Fibroblast of mammary gland (primary cell): ENCODE measurements at places on chromosomes 7 and 10.
A peak's percentile ranks its signal among the peaks of the same experiment; 100 is the strongest.

GRCh38 chr7:69906283-69906995 is 308.2 kb downstream of the AUTS2 start:
- DNase-seq: peak; percentile 55

DNA sequence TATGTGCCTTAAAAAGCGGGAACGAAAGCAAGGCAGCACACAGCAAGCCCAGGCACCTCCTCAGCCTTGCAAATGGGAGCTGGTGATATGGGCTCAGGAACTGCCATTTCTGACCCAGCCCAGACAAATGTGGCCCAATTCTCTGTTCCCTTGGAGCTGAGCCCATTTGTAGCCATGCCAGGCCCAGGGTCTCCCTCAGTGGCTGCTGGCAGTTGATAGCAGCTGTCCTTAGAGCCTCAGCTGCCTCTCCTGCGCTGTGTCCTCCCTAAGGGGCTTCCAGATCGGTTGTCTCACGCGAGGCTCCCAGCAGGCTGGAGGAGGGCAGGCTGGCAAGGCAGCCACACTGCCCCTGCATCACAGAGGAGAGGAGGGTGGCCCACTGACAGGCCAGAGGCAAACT is 275.8 kb downstream of the KCNMA1 start:
- no peak for DNase-seq

DNA sequence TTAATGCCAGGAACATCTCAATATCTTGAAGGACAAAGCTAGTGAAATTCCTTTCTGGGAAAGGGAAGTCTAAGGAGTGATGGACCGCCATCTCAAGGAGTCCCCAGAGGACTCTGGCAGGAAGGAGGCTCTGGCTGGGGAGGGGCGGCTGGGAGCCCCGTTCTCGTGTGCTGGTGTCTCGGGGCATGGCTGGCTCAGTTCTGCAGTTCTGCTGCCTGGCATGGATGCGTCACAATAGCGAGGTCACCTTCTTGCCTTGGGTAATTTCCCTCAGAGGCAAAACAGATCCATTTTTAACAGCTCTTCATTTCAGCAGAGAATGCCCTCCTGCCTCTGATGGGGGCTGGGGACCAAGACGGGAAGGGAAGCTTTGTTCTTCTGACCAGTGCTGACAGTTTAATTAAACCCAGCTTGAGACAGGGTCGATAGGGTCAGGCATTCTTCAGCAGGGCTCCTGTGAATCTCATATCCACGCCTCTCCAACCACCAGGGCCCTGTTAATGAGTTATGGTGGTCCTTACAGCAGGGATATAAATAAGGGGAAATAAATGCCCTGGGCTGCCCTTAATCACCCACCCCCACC is 35.7 kb downstream of the SLIT1 start:
- no peak for DNase-seq

GRCh38 chr10:97463363-97464132 is 17.6 kb downstream of the ZDHHC16 start:
- DNase-seq: peak; percentile 96

- DNase-seq: no peak
Measured at GRCh38 chr7:78787854-78788253, 665.6 kb downstream of the MAGI2 start.

GRCh38 chr7:100023526-100023925 is 8.1 kb downstream of the ZKSCAN1 start:
- no peak for DNase-seq

GRCh38 chr7:159075563-159076238 is 69.0 kb downstream of the VIPR2 start:
- DNase-seq: no peak

DNA sequence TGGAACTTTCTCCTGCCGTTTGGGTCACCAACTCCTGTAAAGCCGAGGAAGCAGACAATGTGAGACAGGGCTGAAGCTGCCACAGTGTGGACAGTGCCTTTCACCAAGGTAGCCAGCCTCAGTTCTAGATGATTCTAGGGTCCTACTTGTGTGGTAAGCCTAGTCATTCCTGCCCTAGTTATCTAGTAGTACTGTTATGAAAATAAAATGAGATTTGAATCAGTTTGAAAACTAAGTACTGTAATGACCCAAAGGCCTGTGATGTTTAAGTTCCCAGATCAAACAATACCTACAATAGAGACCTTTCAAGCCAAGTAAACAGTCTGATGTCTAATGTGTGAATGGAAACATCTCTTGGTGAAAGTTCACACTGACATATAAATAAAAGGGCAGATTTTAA is 37.1 kb downstream of the POLL start:
- DNase-seq: no peak

DNA sequence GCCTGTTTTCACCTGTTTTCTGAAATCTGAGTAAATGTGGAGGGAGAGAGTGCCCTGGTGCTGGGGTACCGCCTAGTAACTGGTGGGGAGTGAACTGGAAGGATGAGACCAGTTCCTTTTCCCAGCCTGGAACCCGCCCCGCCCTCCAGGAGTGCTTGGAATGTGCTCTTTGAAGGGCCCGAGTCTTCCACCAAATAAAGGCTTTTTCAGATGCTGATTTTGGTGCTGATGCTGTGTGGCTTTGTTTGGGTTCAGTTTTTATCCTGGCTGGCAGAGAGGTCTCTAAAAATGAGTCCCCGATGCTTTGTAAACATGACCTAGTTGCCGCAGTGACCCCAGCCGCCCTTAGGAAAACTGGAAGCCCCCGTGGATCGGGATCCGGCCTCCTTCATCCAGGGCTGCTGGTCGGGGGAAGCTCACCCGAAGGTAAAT is 25.9 kb downstream of the FOXK1 start:
- no peak for DNase-seq

- DNase-seq: no peak
Measured at GRCh38 chr10:22410846-22411245, 65.5 kb downstream of the SPAG6 start.

DNA sequence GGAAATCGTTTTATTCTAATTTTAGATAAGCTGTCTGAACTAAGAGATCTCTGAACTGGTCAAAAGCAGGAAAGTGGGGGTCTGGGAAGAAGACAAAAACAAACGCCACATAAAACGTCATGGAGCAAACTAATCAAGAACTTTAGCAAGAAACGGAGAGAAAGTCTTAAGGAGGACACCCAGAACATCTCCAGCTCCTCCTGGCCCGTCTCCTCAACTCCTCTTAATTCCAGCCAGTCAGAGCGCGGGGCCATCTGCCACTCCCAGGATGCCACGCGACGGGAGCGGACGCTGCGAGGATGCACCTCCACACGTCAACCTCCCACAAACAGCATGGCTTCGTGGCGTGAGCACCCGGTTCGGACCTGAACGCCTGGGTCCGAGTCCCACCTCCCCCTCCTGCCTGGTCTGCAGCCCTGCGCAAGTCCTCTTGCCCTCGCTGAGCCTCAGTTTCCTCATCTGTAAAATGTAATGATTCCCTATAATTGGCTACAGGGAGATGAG is 598 bp downstream of the MMS19 start:
- peak; percentile 80 for DNase-seq

- DNase-seq: no peak
Measured at GRCh38 chr10:105509517-105509916, 868.4 kb downstream of the SORCS3 start.

- DNase-seq: no peak
Measured at GRCh38 chr10:52056291-52056690, 257.8 kb upstream of the DKK1 start.

- DNase-seq: no peak
Measured at GRCh38 chr7:79624336-79624735, 170.9 kb upstream of the MAGI2 start.

DNA sequence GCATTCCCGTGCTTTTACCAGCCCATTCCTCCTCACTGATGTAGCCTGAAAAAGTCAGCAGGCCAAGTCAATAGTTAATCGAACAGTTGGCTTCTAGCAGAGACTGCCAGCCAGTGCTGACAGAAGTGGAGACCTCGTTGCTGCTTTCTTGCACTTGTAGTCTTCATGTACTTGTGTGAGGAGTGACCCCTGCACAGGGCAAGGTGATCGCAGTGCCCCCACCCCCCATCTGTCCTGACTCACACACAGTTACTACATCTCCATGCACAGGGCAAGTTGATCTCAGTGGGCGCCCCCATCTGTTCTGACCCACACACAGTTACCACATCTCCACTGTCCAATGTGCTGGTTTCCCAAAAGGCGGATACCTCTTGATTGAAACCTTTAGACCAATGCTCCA is 34.2 kb downstream of the C10orf71 start:
- no peak for DNase-seq

DNA sequence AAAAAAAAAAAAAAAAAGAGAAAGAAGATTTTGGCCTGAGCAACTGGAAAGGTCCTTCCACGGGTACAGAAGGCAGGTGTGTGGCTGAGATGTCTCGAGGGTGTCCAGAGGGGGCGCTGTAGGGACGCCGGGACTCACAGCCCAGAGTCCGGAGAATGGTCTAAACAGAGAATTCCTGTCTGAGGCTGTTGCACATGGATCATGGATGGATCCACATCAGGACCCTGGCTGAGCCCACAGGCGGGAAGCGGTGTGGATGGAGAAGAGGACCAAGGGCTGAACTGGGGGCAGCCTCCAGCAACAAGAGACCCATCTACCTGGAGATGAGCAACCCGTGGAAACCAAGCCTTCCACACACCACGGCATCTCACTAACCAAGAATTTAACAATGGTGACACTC is 55.0 kb downstream of the PKD1L1 start:
- peak; percentile 6 for DNase-seq

GRCh38 chr7:139982927-139983920 is 79.5 kb downstream of the PARP12 start:
- peak; percentile 68 for DNase-seq

DNA sequence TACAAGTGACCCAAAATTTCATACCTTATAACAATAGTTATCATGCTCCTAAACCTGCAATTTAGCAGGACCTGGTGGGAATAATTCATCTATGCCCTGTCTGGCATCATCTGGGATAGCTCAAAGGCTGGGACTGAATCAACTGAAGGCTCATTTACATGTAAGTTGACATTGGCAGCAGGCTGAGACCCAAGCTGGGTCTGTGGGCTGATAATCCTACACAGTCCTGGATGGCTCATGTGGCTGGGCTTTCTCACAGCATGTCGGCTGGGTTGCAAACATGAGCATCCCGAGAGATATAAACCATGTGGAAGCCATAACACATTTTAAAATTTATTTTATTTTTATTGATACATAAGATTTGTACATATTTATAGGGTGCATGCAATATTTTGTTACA is 19.5 kb upstream of the ABCB5 start:
- DNase-seq: no peak

- DNase-seq: no peak
Measured at GRCh38 chr10:129725011-129725410, 239.1 kb downstream of the EBF3 start.

- DNase-seq: no peak
Measured at GRCh38 chr10:31708046-31708445, 220.6 kb downstream of the ARHGAP12 start.

DNA sequence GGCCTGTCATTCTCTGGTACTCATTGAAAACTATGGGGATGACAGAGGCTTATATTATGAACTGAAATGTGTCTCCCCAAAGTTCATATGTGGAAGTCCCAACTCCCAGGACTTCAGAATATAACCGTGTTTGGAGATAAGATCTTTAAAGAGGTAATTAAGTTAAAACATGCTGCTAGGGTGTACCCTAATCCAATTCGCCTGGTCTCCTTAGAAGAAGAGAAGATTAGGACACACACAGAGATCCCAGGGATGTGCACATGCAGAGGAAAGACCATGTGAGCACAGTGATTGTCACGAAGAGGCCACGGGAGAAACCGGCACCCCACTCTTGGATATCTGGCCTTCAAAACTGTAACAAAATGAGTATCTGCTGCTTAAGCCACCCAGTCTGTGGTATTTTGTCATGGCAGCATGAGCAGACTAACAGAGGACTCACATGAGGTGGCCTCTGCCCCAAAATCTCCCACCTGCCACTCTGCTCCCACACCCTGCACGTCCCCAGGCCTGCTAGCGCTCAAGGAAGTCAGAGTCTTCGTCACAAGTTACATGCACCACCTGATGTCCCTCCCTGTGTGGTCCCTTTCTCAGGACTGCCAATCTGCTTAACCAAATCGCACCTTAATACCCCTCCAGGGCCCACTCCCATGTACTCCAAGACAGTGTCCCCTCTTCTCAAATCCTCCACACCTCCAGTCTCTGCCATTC is 26.8 kb downstream of the PLAC9 start:
- DNase-seq: no peak

- no peak for DNase-seq
Measured at GRCh38 chr10:103450201-103450695, 1.9 kb downstream of the CALHM2 start.

DNA sequence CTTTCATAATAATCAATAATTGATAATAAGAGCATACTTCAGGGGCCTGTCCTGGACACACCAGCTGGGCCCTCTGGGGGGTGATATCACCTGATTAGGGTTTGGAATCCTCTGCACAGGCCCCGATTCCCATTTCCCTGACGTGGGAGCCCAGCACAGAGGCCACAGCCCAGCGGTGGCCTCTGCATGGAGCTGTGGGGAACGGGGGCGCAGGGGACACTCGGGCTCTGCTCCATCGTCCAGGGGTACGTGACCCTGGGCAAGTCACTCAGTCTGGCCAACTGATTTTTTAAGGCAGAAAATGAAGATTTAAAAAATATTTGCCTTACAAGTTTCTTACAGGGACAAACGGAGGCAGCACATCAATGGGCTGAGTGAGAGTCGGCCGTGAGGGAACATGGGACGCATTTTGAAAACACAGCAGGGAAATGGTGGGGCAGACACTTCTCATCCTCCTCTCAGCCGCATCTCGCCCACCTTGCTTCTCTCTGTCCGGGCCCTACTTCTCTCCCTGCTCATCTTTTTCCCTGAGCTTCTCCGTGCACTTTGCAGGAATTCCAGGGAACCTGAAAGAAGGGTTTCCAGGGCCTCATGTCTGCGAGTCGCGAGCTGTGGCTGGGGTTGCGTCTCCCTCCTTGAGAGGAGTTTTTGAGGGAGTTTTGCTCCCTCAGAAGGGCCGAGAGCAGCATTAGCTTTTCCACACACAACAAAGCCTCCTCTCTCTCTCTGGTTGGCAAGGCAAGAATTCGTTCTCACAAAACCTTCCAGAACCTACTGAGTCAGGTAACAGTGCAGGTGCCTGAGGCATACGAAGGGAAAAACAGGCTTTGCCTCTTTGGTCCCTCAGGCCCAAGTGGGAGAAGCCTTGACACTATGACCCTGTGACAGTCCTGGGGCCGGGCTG is 312.0 kb downstream of the WDR37 start:
- DNase-seq: no peak

DNA sequence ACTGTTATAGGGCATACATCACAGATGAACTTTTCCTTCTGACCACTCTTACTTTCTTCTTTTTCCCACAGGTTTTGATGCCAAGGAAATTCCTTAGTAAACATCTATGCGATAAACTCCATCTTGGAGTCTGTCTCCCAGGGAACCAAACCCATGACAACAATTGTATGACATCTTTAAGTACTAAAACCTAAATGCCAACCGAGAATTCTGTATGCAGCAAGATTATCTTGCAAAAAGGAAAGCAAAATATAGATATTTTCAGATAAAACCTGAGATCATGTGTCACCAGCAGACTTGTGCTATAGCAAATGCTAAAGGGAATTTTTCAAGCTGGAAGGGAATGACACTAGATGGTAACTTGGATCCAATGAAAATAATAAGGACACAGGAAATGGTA is 22.0 kb upstream of the BEND7 start:
- no peak for DNase-seq

- DNase-seq: no peak
Measured at GRCh38 chr10:122018951-122019413, 30.0 kb downstream of the TACC2 start.

- peak; percentile 66 for DNase-seq
Measured at GRCh38 chr10:69449841-69450240, 1.4 kb upstream of the TSPAN15 start.

GRCh38 chr7:47663213-47663612 is 81.3 kb upstream of the TNS3 start:
- DNase-seq: no peak
